ENCODE measurements at places on chromosomes 6 and 20. TPM values are rescaled to one million over a fixed set of nuclear protein-coding genes. Genes with fewer than 3 reads are reported as not detected.

WASF1 gene
- total RNA-seq = 1.2 TPM

DNA sequence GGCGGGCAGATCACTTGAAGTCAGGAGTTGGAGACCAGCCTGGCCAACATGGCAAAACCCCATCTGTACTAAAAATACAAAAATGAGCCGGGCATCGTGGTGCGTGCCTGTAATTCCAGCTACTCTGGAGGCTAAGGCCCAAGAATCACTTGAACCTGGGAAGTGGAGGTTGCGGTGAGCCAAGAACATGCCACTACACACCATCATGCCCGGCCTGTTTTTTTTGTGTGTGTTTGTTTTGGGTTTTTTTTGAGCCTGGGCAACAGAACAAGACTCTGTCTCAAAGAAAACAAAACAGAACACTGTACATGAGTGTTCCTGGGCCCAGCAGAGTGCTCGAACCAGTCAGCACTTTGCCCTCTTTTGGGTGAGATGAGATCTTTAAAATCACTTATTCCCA, 159.1 kb downstream of the MTHFD1L start:
- peak; percentile 30 for DNase-seq

GRCh38 chr6:138286698-138287097, 68.4 kb upstream of the PBOV1 start:
- no peak for DNase-seq

TTK gene
- total RNA-seq = 0.32 TPM

UNC5CL gene
- 0.40 TPM for total RNA-seq

DNA sequence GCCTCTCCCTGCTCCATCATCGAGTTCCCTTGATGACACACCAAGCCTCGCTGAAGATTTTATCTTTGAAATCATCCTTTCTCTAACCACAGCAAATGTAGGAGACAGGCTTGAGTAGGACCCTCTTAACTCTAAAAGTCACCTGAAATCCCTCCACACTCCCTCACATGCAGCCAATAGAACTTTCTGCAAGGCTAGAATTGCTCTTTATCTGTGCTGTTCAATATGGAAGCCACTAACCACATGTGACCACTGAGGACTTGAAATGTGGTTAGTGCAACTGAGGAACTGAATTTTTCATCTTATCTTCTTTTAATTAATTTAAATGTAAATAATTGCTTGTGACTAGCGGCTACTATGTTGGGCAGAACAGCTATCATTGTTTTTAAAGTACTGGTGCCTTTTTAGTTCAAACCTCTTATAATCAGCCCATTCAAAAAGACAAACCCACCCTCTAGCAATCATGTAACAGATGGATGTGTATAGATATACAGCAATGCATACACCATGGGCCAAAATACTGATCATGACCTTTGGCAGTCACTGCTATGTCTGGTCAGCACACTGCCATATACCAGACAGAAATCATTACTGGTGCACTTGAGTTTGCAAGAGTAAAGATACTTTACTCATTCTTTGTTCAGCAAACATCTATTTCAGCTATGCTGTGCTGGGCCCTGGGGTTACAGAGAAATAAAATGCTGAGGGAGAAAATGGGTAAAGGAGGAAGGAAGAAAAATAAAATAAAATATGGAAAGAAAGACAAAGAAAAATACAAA, 50.0 kb downstream of the GFOD1 start:
- DNase-seq = no peak

GRCh38 chr20:2006452-2007361, 12.8 kb upstream of the PDYN start:
- no peak for DNase-seq

LY86 gene
- total RNA-seq = 0.89 TPM

All from Right ventricle myocardium superior (tissue), 1 donor.